Kidney epithelial cell (primary cell): ENCODE measurements at places on chromosomes 4 and X. TPM values are rescaled to one million over a fixed set of nuclear protein-coding genes. Genes with fewer than 3 reads are reported as not detected.

NPFFR2 gene
- total RNA-seq: 6.2 and 7.7 TPM in 2 replicates

DRD5 gene
- not detected in 2 replicates for total RNA-seq

GRK4 gene
- total RNA-seq: 6.3 and 10.7 TPM in 2 replicates

RHOH gene
- total RNA-seq: not detected in 2 replicates

FATE1 gene
- total RNA-seq: not detected in 2 replicates

TMPRSS11D gene
- not detected in 2 replicates for total RNA-seq

PNMA6A gene
- 7.8 and 7.9 TPM in 2 replicates for total RNA-seq

RTL5 gene
- 2.3 and 2.7 TPM in 2 replicates for total RNA-seq

ERVMER34-1 gene
- total RNA-seq: 3.5 and 4.0 TPM in 2 replicates
